Activated naive CD8-positive, alpha-beta T cell treated with anti-CD3 and anti-CD28 coated beads, Interleukin-2, amount 50 U/mL, for 16 hours (primary cell): ENCODE measurements at places on chromosomes 11 and 22.

DNA sequence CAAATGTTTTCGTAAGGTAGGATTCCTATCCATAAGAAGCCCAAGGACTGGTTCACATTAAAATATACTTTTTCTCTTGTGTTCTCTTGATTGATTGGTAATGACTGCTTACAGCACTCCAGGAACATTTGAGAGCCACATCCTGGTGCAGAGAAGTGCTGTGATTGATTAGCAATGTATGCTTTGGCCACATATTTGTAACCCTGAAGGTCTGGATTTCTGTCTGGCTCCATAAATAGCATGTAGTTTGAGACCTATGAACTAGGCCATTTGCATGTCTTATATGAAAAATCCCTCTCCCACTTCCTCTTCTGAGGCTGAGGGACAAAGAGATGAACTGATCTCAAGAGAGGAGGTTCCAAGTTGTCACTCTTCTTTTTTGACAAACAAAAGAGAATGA, 49.3 kb upstream of the CD44 start:
- DNase-seq: no peak

GRCh38 chr11:14619603-14620531, 23.7 kb upstream of the PDE3B start:
- DNase-seq: no peak

- no peak for DNase-seq
These were observed 47.3 kb upstream of the WNT7B start for GRCh38 chr22:46024136-46024840.

DNA sequence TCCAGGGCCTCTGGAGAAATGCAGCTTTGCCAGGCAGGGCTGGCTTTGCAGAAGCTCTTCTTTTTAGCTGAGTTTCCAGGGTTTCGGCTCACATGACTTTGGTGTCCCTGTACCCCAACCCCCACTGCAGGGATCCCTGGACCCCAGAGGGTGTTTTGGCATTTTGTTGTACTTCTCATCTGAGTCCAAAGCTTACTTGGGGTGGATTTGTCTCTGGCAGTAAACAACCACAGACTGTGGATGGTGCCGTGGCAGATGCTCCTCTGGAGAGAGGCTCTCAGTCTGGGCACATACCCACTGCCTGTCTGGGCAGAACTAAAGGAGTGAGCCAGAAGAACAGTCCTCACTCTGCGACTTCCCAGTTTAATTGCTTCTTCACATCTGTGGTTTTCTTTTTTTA, 49.6 kb downstream of the COMMD9 start:
- no peak for DNase-seq

DNA sequence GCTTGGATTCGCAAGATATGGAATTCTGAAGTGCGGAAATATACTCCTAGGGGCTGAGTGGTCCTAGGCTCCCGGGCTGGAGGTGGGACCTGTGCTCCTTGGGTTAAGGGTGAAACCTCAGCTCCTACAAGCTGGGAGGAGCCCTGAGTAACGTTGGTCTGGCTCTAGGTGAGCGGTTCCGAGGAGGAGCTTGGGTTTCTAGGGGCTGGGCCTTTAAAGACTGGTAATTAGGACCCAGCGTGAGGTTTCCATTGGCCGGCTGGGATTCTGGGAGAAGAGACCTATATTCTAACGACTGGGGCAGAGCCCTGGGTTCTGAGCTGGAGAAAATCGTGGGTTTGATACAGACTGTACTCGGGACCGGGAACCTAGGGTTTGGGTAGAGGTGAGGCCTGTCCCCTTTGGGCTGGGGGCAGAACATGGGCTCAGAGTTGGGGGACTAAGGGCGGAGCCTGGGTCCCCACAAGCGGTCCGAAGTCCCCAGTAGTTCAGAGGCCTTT, 882 bp upstream of the MAP4K2 start:
- no peak for DNase-seq

DNA sequence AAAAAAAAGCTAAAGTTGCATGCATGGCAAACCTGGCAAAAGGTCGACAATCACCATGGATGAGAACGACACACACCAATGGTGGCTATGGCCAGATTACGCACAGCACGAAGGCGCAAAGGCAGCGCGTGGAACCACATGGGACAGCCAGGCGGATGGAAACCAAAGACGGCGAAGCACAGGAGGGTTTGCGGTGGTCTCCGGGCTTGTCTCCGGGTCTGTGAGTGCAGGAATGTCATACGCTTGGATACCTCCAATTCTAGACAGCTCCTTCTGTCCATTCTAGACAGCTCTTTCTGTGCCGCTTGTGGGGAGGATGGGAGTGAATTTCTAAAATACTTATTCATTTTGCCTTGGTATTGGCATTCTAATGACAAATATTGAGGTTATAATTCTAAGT, 685.4 kb downstream of the BRD1 start:
- DNase-seq: no peak

GRCh38 chr11:19474211-19474610, 233.5 kb upstream of the E2F8 start:
- DNase-seq: no peak

GRCh38 chr22:28923826-28924732, 40.7 kb downstream of the ZNRF3 start:
- DNase-seq: no peak

GRCh38 chr11:78810559-78811009, 235.9 kb upstream of the NARS2 start:
- DNase-seq: no peak

DNA sequence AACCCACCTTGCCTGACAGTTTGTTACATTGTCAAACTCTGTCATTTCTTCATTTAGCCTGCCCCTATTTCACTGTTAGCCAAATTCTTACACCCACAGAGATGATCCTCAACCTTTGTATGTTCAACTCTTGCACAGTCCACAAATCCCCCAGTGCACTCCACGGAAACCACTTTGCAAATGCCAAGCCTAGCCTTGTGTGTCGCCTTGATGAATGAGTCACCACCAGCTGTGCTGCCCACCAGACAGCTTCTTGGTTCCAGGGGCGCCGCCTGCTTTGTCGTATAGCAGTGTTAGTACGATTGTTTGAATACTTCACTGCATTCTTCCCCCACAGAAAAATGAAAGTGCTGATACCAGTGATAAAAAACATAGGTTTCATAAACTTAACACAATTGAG, 686.3 kb downstream of the NTM start:
- no peak for DNase-seq

GRCh38 chr22:40633036-40633435, 3.5 kb downstream of the MRTFA start:
- DNase-seq: no peak

GRCh38 chr22:50621356-50621880, 6.5 kb downstream of the ARSA start:
- DNase-seq: no peak

DNA sequence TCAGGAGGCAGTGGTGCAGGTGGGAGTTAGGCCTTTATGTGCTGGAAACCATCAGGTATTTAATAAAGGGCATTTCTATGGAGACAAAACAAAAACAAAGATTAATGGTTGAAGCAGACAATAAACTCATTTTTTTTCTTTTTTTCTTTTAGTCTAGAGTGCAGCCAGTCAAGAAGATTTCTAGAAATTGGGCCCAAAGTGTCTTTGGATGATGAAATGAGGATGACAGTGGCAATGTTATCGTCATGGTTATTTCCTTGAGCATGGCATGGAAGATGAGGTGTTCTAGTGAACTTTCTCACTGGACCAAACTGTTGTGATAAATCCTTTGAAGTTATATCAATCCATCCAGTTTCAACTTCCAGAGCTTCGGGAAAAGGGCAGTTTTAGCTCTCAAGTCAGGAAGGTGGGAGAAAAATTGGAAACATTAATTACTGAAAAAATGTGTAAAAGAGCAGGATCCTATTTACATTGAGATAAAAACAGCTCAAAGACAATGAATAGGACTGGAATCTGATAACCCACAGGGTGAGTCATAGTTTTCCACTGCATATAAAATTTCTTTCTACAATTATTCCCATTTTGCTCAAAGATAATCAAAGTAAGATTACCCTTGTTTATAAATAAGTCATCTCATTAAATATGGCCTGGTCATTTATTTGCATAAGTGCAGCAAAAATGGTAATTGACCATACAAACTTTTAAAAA, 33.0 kb downstream of the PRR5L start:
- DNase-seq: no peak

GRCh38 chr22:27311698-27312550, 489.6 kb downstream of the MN1 start:
- no peak for DNase-seq

DNA sequence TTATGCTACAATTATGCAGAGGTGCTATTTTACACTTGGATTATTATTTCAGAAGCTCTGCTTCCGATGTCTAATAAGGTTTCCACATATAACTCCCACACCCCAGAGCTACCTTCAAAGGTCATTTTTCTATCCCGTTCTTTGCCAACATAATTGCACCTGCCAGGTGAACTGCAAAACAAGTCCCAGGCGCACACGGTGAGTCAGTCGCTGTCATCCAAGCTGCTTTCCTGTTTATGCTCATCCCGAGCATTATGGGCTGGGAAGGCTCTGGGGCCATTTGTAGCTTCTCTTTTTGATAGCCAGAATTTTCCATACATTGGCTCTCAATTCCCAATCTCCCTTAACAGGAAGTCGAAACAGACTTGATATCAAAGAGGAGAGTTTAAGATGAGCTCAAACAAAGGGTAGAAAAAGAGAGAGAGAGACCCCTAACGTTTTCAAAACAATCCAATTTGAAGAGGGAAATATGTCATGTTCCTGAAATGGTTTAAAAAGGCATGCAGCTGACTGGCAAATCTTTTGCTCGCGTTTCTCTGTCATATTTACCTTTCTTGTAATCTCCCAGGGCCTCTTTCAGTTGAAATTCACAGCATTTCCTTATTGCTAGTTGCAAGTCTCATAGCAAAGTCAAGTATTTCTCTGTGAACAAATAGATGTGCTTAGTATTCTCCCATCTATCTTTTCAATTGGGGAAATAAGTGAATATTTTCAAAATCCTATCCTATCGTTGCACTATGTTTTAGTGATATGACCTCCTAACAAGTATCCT, 815.9 kb downstream of the KCNA4 start:
- no peak for DNase-seq

DNA sequence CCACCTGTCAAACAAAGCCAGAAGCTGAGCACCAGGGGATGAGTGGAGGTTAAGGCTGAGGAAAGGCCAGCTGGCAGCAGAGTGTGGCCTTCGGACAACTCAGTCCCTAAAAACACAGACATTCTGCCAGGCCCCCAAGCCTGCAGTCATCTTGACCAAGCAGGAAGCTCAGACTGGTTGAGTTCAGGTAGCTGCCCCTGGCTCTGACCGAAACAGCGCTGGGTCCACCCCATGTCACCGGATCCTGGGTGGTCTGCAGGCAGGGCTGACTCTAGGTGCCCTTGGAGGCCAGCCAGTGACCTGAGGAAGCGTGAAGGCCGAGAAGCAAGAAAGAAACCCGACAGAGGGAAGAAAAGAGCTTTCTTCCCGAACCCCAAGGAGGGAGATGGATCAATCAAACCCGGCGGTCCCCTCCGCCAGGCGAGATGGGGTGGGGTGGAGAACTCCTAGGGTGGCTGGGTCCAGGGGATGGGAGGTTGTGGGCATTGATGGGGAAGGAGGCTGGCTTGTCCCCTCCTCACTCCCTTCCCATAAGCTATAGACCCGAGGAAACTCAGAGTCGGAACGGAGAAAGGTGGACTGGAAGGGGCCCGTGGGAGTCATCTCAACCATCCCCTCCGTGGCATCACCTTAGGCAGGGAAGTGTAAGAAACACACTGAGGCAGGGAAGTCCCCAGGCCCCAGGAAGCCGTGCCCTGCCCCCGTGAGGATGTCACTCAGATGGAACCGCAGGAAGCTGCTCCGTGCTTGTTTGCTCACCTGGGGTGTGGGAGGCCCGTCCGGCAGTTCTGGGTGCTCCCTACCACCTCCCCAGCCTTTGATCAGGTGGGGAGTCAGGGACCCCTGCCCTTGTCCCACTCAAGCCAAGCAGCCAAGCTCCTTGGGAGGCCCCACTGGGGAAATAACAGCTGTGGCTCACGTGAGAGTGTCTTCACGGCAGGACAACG, 11.7 kb downstream of the CXCR5 start:
- no peak for DNase-seq

GRCh38 chr22:40237788-40238424, 60.2 kb downstream of the TNRC6B start:
- DNase-seq: no peak

DNA sequence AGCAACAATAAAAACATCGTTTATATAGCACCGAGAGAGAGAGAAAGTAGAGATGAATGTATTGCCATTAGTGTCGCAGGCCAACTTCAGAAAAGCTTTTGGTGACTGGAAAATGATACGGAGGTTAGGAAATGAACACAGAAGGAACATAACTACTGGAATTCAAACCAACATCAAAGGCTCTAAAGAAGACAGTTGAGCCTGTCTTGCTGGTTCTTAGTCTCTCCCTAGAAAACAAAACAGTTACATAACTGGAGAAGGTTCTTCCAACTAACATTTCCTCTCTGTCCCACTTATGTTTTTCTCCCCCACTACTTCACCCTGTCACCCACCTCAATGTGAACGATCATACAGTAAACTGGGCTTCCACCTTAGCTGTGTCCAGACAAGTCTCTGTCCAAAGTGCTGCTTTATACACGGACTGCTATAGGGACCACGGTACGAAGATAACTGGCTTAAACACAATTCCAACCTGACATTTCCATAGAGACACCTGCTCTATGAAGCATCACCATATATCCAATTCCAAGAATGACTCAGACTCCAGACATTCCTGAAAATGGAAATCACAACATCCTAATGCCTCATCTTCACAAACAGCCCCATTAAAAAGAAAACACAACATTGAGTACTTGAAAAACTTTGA, 85.2 kb upstream of the ARHGAP32 start:
- DNase-seq: no peak
